DND-41 (cell line): ENCODE measurements at places on chromosomes 7 and 10.
A peak's percentile ranks its signal among the peaks of the same experiment; 100 is the strongest.

DNA sequence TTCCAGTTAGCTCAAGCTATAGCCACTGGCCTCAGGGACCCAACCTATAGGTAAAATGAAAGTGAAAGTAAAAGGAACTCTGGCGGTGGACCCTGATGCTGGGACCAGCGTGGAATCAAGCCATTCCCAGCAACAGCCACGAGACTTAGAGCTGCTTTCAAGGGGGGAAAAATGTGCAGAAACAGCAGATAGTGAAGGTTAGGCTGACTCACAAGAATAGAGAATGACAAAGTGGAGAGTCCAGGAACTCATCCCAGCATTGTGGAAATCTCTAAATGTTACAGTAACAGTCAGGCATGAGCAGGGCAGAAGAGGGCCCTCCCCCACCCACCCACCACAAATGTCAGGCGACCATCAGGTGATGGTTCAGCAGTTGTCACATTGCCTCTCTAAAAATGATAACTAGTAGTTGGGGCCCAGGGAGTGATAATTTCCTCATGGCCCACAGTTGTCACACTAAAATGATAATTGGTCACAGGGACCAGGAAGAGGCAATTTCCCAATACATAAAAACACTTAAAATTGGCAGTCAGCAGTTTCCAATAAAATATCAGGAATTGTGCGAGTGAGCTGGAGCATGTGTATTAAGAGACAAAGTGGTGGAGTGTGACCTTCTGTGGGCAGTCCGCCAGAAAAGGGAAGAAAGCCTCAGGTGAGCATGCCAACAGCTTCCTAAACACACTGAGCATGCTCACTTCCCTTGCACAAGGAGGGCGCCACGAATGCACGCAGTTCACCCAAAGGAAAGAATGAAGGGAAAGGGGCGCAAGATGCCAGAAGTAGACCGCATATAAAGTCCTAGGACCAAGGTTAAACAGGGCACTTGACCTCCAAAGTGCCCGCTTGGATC, 129.8 kb upstream of the PPP1R3A start:
- H3K36me3 ChIP-seq: no peaks in the 10 kb centered on the region
- peak overlapping the region; percentile 72 for H3K27ac ChIP-seq
- H3K4me3 ChIP-seq: no peak overlapping the region
- peaks cover 32% of the 10 kb centered on the region for H3K4me1 ChIP-seq
- DNase-seq: peak; percentile 60

DNA sequence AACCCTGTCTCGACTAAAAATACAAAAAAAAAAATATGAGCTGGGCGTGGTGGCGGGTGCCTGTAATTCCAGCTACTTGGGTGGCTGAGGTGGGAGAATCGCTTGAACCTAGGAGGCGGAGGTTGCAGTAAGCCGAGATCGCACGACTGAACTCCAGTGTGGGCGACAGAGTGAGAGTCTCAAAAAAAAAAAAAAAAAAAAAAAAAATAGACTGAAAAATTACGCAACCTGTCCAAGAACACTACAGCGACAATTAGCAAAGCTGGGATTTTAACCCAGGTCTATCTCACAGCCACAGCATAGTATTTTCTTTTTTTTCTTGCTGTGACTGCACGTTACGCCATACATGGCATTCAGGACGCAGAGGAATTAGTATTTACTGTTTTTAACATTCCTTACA, 1.1 kb upstream of the RABGEF1 start:
- H3K4me3 ChIP-seq: peak overlapping the region; percentile 88
- no peak for DNase-seq
- peaks cover 34% of the 10 kb centered on the region for H3K4me1 ChIP-seq

DNA sequence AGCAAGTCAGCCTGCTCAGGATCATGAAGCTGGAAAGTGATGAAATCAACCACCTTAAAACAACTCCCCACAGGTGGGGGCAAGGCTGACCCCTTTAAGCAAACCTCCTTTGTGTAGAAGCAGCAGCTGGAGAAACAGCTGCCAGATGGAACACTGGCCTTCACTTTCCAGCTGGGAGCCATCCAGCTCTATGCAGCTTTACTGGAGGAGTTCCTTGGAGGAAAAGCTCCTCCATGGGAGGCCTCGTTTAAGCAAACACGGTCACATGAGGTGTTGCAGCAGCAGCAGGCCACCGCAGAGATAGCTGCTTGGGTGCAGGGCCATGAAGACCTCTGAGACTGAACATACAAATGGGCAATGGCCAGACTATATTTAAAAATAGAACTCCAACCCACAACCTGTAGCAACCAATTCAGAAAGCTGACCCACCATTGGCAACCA, 13.0 kb upstream of the DLG5 start:
- no peaks in the 10 kb centered on the region for H3K36me3 ChIP-seq
- no peak overlapping the region for H3K4me3 ChIP-seq
- H3K27ac ChIP-seq: no peak overlapping the region
- no peak for DNase-seq
- H3K27me3 ChIP-seq: no peaks in the 10 kb centered on the region

DNA sequence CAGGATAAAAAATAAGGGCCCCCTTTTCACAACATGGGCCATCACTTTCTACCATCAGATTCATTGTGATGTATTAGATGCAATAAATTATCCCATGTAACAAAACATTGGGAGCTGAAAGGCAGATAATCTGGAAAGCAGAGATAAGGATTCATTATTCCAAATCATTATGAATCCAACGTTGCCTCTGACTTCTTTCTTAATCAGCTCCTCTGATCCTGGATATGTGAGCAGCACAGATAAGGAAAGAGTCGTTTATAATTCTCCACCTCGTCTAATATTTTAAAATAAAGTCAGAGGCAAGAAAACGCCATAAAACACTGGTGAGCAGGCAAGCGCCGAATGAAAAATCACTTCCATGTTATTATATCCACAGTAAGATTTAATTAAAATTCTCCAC, 13.8 kb upstream of the GATA3 start:
- H3K27ac ChIP-seq: no peak overlapping the region
- no peak for DNase-seq
- peaks cover 9% of the 10 kb centered on the region for H3K4me1 ChIP-seq
- no peaks in the 10 kb centered on the region for H3K36me3 ChIP-seq
- H3K27me3 ChIP-seq: peaks cover 5% of the 10 kb centered on the region

DNA sequence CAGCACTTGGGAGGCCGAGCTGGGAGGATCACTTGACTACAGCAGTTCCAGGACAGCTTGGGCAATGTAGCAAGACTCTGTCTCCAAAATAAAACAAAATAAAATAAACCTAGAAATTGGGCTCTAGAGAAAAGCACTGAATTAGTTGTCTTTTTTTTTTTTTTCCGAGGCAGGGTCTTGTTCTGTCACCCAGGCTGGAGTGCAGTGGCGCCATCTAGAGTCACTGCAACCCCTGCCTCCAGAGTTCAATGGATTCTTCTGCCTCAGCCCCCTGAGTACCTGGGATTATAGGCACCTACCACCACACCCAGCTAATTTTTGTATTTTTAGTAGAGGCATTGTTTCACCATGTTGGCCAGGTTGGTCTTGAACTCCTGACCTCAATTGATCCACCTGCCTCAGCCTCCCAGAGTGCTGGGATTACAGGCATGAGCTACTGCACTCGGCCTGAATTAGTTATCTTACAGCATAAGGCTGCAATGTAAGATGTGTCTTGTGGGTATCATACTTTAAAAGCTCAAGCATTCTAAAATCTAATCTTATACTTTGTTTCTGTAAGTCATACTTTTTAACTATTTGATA, 12.8 kb downstream of the MEIG1 start:
- H3K4me1 ChIP-seq: no peaks in the 10 kb centered on the region
- no peak overlapping the region for H3K27ac ChIP-seq
- no peaks in the 10 kb centered on the region for H3K36me3 ChIP-seq
- peaks cover under 1% of the 10 kb centered on the region for H3K27me3 ChIP-seq

- no peaks in the 10 kb centered on the region for H3K36me3 ChIP-seq
- no peak overlapping the region for H3K4me3 ChIP-seq
- H3K27me3 ChIP-seq: no peaks in the 10 kb centered on the region
- H3K4me1 ChIP-seq: no peaks in the 10 kb centered on the region
These were observed 24.5 kb upstream of the ELAPOR2 start for GRCh38 chr7:87083865-87084519.

DNA sequence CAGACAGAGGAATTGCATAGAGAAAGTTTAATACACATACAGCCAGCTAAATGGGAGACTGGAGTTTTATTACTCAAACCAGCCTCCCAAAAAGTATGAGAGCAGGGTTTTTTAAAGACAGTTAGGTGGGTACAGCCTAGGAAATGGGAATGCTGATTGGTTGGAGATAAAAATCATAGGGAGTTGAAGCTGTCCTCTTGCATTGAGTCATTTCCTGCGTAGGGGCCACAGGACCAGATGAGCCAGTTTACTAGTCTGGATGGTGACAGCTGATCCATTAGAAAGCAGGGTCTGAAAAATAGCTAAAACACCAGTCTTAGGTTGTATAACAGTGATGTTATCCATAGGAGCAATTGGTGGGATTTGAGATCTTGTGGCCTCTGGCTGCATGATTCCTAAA, 76.1 kb upstream of the POM121L12 start:
- no peak overlapping the region for H3K27ac ChIP-seq
- no peak for DNase-seq
- H3K4me1 ChIP-seq: no peaks in the 10 kb centered on the region
- no peaks in the 10 kb centered on the region for H3K27me3 ChIP-seq

DNA sequence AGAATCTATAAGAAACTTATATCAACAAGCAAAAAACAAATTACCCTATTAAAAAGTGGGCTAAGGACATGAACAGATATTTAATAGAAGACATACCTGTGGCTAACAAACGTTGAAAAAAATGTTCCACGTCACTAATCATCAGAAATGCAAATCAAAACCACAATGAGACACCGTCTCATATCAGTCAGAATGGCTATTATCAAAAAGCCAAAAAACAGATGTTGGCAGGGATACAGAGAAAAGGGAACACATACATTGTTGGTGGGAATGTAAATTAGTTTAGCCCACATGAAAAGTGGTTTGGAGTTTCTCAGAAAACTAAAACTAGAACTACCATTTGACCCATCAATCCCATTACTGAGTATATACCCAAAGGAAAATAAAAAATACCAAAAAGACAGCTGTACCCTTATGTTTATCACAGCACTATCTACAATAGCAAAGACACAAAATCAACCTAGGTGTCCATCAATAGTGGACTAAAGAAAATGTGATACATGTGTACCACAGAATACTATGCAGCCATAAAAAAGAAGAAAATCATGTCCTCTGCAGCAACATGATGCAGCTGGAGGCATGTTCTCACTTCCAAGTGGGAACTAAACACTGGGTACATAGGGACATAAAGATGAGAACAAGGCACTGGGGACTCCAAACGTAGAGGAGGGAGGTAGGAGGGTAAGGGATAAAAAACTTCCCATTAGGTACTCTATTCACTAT, 83.8 kb upstream of the TMEM168 start:
- peaks cover 5% of the 10 kb centered on the region; the same call in 1 of the 2 replicates for H3K36me3 ChIP-seq
- H3K4me3 ChIP-seq: no peak overlapping the region
- H3K4me1 ChIP-seq: no peaks in the 10 kb centered on the region
- DNase-seq: no peak
- no peaks in the 10 kb centered on the region for H3K27me3 ChIP-seq

GRCh38 chr7:74269757-74270277, 15.6 kb upstream of the RFC2 start:
- H3K27me3 ChIP-seq: no peaks in the 10 kb centered on the region
- no peaks in the 10 kb centered on the region for H3K36me3 ChIP-seq
- H3K4me3 ChIP-seq: peak overlapping the region; percentile 26; the same call in 1 of the 2 replicates
- H3K27ac ChIP-seq: peak overlapping the region; percentile 25; the same call in 1 of the 2 replicates
- peaks cover 6% of the 10 kb centered on the region; the same call in 1 of the 2 replicates for H3K4me1 ChIP-seq

DNA sequence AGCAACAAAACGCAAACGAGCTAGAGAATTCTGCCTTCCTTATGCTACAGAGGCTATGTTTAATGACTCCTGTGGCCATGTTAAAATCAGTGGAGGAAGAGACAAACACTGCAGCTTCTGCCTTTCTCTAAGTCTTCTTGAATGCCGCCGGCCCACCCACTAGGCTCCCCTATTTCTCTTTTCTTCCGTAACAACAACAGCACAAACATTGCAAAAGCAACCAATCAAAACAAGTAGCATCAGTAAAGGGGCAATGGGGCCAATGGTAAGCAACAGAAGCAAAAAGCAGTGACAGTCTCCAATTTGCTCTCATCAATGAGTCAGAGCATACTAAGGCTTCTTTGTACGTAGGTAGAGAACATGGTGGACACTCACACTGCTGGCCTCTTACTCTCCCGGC, 26.8 kb downstream of the DNAJC1 start:
- no peaks in the 10 kb centered on the region for H3K36me3 ChIP-seq
- no peak overlapping the region for H3K27ac ChIP-seq
- no peaks in the 10 kb centered on the region for H3K4me1 ChIP-seq
- DNase-seq: no peak
- no peaks in the 10 kb centered on the region for H3K27me3 ChIP-seq

GRCh38 chr10:77350711-77351119, 286.9 kb downstream of the KCNMA1 start:
- DNase-seq: no peak
- H3K36me3 ChIP-seq: no peaks in the 10 kb centered on the region
- H3K4me1 ChIP-seq: no peaks in the 10 kb centered on the region
- no peak overlapping the region for H3K27ac ChIP-seq

DNA sequence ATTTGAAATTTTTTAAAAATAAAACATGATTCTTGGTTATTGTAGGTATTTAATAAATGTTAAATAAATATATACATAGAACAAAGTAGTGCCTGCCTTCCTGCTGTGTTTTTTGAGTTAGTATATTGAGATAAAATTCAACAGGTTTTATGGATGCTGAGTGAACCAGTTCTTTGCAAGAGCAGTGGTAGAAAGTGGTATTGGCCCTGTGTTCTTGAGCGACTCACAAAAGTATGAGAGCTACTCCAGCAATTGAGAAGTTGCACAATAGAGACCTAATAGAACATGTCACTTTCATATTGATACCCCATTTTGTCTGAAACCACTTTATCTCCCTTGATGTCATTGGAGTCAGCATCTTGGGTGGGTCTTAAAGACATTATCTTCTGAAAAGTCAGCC, 32.6 kb upstream of the GJD4 start:
- no peaks in the 10 kb centered on the region for H3K27me3 ChIP-seq
- DNase-seq: no peak
- no peak overlapping the region for H3K27ac ChIP-seq
- no peaks in the 10 kb centered on the region for H3K4me1 ChIP-seq

DNA sequence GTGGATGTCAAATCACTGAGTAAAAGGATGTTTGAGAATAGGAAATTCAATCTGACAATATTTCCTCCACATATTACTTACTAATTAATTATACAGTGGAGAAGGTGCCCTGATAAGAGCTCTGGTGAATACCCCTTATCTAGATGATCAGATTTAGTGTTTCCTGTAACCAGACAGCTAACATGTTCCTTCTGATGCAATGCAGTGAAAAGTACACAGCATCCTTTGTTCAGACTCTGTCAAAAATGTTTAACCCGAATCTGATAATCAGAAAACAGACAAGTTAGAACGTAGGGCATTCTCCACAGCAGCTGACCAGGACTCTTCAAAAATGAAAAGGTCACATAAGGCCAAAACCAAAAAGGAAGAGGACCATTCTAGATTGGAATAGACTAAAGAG, 46.2 kb downstream of the WDR11 start:
- H3K4me3 ChIP-seq: no peak overlapping the region
- peak overlapping the region; percentile 49; the same call in 1 of the 2 replicates for H3K27ac ChIP-seq

DNA sequence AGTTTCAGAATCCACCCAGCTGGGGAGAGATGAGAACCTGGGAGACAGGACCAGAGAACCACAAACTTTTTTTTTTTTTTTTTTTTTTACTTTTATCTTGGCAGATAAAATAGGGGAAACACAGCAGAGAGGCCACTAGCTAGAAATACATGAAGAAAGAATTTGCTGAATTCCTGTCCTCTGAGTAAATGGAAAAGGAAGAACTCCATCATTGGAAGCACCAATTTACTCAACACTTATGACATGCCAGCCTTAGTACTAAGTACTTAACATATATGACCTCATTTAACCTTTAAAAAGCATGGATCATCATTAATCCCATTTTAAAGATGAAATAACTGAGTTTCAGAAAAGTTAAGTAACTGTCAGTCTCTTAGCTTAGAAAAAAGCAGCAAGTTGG, 343.0 kb upstream of the NPSR1 start:
- no peaks in the 10 kb centered on the region for H3K4me1 ChIP-seq
- H3K27me3 ChIP-seq: no peaks in the 10 kb centered on the region
- DNase-seq: no peak
- H3K27ac ChIP-seq: no peak overlapping the region
- no peaks in the 10 kb centered on the region for H3K36me3 ChIP-seq
